Esophagus muscularis mucosa (tissue), 4 donors: ENCODE measurements at places on chromosomes 1 and 21. TPM values are rescaled to one million over a fixed set of nuclear protein-coding genes. Genes with fewer than 3 reads are reported as not detected.

Gene KCNQ4
- total RNA-seq, result 22.0 TPM

Gene PLA2G2A
- 228 TPM for total RNA-seq

DNA sequence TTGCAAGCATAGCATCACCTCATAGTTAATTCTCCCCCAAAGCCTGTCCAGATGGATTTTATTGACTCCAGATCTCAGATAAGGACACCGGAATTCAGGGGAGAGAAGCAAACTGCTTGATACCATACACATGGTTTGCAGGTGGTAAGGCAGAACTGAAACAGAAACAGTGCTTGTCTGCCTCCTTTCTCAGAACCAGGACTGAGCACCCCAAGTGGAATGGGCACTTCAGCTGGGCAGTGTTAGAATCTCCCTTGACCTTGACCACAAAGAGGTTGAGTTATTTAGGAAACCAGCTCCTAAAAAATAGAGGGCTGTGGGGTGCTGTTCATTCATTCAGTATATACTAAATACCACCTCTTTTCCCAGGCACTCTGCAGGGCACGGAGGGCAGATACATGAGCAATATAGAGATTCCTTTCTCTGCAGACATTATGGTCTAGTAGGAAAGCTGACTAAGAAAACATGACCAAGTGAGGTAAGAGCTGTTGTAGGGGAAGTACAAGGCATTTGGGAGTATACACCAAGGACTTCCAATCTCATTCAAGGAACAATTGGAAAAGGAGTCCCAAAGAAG is 185.2 kb downstream of the C1orf94 start:
- peak; percentile 72 for DNase-seq
- H3K36me3 ChIP-seq, result no peaks in the 10 kb centered on the region
- no peaks in the 10 kb centered on the region for H3K4me1 ChIP-seq

DNA sequence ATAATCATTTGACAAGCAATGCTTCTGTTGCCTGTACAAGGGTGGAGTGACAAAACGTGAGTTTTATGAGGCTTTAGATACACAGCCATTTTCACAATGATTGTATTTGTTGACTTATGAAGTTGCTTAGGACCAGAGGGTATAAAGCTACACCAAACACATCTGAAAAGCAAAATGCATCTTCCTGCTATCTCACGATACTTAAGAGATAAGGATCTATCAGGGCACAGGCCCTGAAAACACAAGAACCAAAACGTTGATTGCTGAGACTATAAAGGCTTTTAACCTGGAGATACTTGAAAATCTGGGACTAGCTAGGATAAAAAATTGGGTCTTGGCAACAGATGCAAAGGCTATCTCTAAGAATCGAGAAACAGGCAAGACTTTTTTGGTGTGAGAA is 115.7 kb downstream of the SLC5A9 start:
- no peak overlapping the region for H3K27ac ChIP-seq
- no peak for DNase-seq
- H3K27me3 ChIP-seq, result no peaks in the 10 kb centered on the region
